ENCODE measurements at places on chromosomes 12 and 14.

DNA sequence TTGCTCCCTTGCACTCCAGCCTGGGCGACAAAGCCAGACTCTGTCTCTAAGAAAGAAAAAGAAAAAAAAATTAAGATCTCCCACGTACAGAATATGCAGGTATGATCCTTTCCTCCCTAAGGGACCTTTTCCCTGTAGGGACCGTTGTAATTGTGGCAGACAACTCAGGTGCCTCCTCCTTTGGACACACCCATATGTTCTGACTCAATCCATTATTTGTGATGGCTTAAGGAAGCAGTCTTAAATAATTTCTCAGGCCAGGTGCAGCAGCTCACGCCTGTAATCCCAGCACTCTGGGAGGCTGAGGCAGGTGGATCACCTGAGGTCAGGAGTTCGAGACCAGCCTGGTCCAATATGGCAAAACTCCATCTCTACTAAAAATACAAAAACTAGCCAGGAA lies 53.1 kb downstream of the TMCC3 start:
- no peak for DNase-seq

DNA sequence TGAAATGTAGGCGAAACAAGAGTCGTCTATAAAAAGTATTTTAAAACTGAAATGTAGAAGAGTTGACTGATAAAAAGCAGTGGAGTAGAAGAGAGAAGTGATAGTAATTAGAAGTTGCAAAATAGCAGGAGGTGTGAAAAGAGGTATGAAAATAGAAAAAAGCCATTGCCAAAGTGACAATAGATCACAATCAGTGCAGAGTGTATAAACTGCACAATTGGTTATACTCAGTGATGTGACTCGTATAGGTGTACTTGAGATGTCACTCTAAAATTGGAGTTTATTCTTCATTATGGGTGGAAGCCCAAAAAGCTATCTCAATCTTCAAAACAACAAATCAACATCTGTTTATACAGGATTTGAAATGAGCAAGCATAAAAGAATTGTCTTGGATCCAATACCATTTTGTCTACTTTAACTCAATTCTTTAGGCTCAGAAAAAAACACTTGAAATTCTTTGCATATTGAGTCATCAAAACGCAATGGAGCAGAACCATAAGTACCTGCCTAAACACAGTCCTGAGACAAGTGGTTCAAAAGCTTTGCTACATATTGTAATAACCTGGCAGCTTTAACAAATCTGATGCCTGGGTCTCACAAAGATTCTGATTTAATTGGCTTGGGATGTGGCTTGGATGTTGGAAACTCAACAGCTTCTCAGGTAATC lies 8.8 kb downstream of the IKBIP start:
- peak; percentile 68 for DNase-seq

- no peak for DNase-seq
Measured at GRCh38 chr14:103126873-103127304, 3.6 kb downstream of the TNFAIP2 start.

GRCh38 chr12:106387848-106388377 lies 30.4 kb downstream of the POLR3B start:
- DNase-seq, result no peak
